WTC11 (cell line): ENCODE measurements at places on chromosomes 11 and 22. TPM values are rescaled to one million over a fixed set of nuclear protein-coding genes. Genes with fewer than 3 reads are reported as not detected.
A peak's percentile ranks its signal among the peaks of the same experiment; 100 is the strongest.

GRCh38 chr11:61967924-61968757 lies 707 bp upstream of the FTH1 start:
- DNase-seq: peak; percentile 32
- H3K4me1 ChIP-seq: peaks cover 49% of the 10 kb centered on the region
- peak overlapping the region; percentile 94 for H3K4me3 ChIP-seq
- peak overlapping the region; percentile 55 for H3K27ac ChIP-seq
- H3K36me3 ChIP-seq: peaks cover 32% of the 10 kb centered on the region
- H3K27me3 ChIP-seq: no peaks in the 10 kb centered on the region; the same call in 1 of the 2 replicates

The NRIP3 gene
- total RNA-seq: 3.9 to 4.5 TPM (median 4.4 TPM) in 3 replicates

GRCh38 chr22:38327396-38327795 lies 10.2 kb upstream of the CSNK1E start:
- DNase-seq: no peak
- no peaks in the 10 kb centered on the region for H3K27me3 ChIP-seq
- peak overlapping the region; percentile 98 for H3K27ac ChIP-seq
- peak overlapping the region; percentile 19; the same call in 1 of the 2 replicates for H3K4me3 ChIP-seq

DNA sequence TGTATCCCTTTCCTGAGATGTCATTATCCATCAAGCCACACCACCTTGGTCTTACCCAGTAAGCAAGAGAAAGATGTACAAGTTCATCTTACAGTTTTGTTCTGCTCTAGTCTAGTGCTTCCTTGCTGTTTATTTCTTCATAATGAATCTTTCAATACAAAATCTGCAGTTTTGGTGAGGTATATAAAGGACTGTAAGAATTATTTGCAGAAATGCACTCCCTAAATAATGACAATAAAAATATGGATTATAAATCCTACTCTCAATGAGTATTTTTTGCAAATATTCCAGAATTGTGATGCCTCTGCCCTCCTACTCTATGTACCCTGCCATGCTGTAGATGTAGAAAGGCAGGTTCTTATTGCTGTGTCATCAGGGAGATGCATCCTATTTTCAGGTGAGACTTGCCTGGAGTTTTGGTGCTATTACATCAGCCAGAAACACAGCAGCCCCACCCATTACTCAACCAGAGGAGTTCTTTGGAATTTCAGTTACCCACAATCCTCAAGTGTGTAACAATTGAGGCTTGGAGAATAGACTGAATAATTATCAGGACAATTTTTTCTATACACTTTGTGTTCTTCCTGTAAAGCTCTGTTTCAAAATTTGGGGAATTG lies at the start of gene OR10S1:
TSS of gene OR10S1 (minus strand) at position 51 of the 617 bp plus-strand sequence. CDS start 117 bp downstream, outside the sequence.
- no peak within 1 kb of the TSS for H3K4me3 ChIP-seq
- no peak within 1 kb of the TSS for H3K27ac ChIP-seq
- peaks cover 2% of the 10 kb centered on the region; the same call in 1 of the 2 replicates for H3K27me3 ChIP-seq
- no peak for DNase-seq

The CNIH2 gene
- total RNA-seq: 12.2 to 12.9 TPM (median 12.2 TPM) in 3 replicates

The PLEKHA7 gene
- 13.0 to 16.2 TPM (median 15.3 TPM) in 3 replicates for total RNA-seq

- H3K27ac ChIP-seq: no peak overlapping the region
- no peaks in the 10 kb centered on the region for H3K36me3 ChIP-seq
- peaks cover 23% of the 10 kb centered on the region for H3K27me3 ChIP-seq
Measured at GRCh38 chr22:50027639-50028537, 15.3 kb upstream of the IL17REL start.

GRCh38 chr22:22516992-22517391 lies 3.1 kb downstream of the ZNF280A start:
- H3K4me1 ChIP-seq: peaks cover 14% of the 10 kb centered on the region
- no peak overlapping the region for H3K4me3 ChIP-seq
- H3K27me3 ChIP-seq: peaks cover 93% of the 10 kb centered on the region
- DNase-seq: no peak
- no peaks in the 10 kb centered on the region for H3K36me3 ChIP-seq
- H3K27ac ChIP-seq: no peak overlapping the region

DNA sequence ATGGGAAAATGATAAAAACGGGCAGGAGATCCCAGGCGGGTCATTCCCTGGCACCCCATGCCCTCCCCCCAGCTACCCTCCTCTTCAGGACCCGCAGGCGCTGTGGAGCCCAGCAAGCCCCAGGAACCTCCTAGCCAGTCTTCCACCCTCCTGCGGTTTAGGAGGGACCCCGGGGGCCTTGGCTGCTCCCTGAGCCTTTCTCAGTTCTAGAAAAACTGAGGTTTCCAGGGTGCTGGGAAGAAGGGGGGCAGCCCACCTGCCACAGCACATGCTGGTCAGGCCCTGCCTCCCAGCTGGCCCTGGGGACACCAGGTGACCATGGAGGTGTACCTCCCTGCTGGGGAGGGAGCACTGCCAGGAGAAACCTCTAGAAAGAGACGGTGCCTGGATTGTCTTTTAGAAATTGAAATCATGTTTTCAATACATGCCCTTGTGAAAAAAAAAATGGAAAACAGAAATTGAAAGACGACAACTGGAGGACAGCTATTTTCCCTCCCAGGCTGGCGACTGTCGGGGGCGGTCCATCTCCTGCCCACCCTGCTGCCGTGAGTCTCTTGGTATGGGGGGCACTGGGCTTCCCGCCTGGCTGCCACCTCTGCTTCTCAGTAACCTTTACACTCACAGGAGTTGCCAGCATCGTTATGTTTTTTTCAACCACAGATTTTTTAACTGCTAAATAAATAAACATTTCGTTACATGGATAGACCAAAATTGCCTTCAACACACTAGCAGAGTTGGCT lies 398.5 kb downstream of the TBC1D22A start:
- DNase-seq: peak; percentile 0
- H3K27me3 ChIP-seq: no peaks in the 10 kb centered on the region
- no peak overlapping the region for H3K4me3 ChIP-seq
- no peaks in the 10 kb centered on the region for H3K4me1 ChIP-seq

GRCh38 chr22:33579448-33580093 lies 340.7 kb downstream of the LARGE1 start:
- DNase-seq: peak; percentile 85
- H3K4me1 ChIP-seq: peaks cover 12% of the 10 kb centered on the region
- H3K4me3 ChIP-seq: no peak overlapping the region
- H3K27me3 ChIP-seq: no peaks in the 10 kb centered on the region

The RAB3IL1 gene
- 7.2 to 11.1 TPM (median 8.9 TPM) in 3 replicates for total RNA-seq

GRCh38 chr22:17977371-17977770 lies 47.0 kb downstream of the MICAL3 start:
- H3K4me3 ChIP-seq: no peak overlapping the region
- DNase-seq: no peak
- peaks cover 39% of the 10 kb centered on the region for H3K4me1 ChIP-seq
- H3K27ac ChIP-seq: no peak overlapping the region
- no peaks in the 10 kb centered on the region for H3K27me3 ChIP-seq

The RBM7 gene
- 36.3 to 42.1 TPM (median 38.1 TPM) in 3 replicates for total RNA-seq

- no peak overlapping the region for H3K27ac ChIP-seq
- peaks cover 22% of the 10 kb centered on the region for H3K4me1 ChIP-seq
- peaks cover 10% of the 10 kb centered on the region for H3K36me3 ChIP-seq
- DNase-seq: no peak
Measured at GRCh38 chr22:19719488-19720021, 3.8 kb upstream of the GP1BB start.

The TCN2 gene
- 34.7 to 39.0 TPM (median 36.7 TPM) in 3 replicates for total RNA-seq

DNA sequence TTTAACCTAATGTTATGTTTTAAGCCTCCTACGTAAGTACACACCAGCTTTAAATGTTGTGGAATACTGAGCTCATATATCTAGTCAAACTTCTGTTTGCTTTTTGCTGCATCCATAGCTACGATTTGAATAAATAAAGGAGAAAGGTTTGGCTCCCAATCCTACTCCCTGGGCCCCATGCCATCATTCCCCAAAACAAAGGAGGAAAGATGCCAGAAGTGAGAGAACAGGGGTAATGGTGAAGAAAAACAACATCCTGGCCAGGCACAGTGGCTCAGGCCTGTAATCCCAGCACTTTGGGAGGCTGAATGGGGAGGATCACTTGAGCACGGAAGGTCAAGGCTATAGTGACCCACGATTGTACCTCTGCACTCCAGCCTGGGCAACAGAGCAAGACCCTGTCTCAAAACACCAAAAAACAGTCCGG lies 26.5 kb downstream of the SCGB1A1 start:
- H3K27me3 ChIP-seq: no peaks in the 10 kb centered on the region
- peaks cover 11% of the 10 kb centered on the region for H3K4me1 ChIP-seq
- no peak overlapping the region for H3K27ac ChIP-seq
- no peak overlapping the region for H3K4me3 ChIP-seq

The KCNC1 gene
- 0.09 to 0.21 TPM (median 0.20 TPM) in 3 replicates for total RNA-seq

The RASSF10 gene
- total RNA-seq: 2.6 to 3.2 TPM (median 2.9 TPM) in 3 replicates

The MRPL21 gene
- total RNA-seq: 80.1 to 83.6 TPM (median 82.3 TPM) in 3 replicates

The KCNJ1 gene
- total RNA-seq: 0.07 to 0.24 TPM (median 0.16 TPM) in 3 replicates

The VWCE gene
- total RNA-seq: 13.8 to 21.9 TPM (median 17.4 TPM) in 3 replicates

- peak overlapping the region; percentile 55 for H3K4me3 ChIP-seq
- peaks cover 16% of the 10 kb centered on the region for H3K4me1 ChIP-seq
- DNase-seq: peak; percentile 68
- no peak overlapping the region for H3K27ac ChIP-seq
- no peaks in the 10 kb centered on the region; the same call in 1 of the 2 replicates for H3K36me3 ChIP-seq
Measured at GRCh38 chr22:50190182-50190940, 4.6 kb downstream of the TRABD start.

DNA sequence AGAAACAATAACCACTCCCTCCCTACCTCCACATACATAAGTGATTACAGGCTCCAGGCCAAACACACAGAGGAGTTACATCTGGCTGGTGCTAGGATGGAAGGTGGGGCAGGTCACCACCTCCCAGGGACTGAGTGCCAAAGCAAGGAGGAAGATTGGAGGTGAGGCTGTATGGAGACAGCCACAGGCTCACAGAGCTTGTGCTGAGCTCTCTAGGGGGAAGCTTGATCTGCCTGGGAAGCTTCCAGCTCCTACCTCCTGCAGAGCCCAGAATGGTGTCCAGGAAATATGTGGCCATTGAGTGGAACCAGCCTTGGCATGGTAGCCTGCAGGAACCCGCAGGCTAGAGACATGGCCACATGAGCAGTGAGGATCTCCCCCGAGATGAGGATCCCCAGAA lies 3.6 kb upstream of the MED15 start:
- DNase-seq: no peak
- no peak overlapping the region for H3K4me3 ChIP-seq

DNA sequence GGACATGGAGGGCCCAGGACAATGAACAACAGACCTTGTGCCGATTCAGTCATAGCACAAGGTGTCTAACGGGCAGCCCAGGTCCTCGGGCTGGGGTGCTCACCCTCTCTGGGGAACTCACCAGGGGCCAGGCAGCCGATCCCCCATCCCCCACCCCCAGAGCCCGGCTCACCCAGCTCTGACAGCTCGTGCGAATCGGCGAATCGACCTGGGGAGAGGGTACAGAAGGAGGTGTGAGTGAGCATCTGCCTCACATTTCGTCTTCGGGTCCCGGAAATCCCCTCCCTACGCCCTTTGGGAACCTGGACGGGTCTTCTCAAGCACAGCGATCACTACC lies 423 bp downstream of the PEX16 start:
- H3K27ac ChIP-seq: no peak overlapping the region
- no peak for DNase-seq
- peaks cover 32% of the 10 kb centered on the region for H3K4me1 ChIP-seq
- peaks cover 2% of the 10 kb centered on the region; the same call in 1 of the 2 replicates for H3K27me3 ChIP-seq
- H3K36me3 ChIP-seq: peaks cover 3% of the 10 kb centered on the region; the same call in 1 of the 2 replicates
- H3K4me3 ChIP-seq: peak overlapping the region; percentile 93

The EXPH5 gene
- total RNA-seq: 8.1 to 11.2 TPM (median 9.2 TPM) in 3 replicates

The SYT7 gene
- 12.5 to 18.9 TPM (median 18.2 TPM) in 3 replicates for total RNA-seq

The OTOG gene
- 1.4 to 3.5 TPM (median 2.1 TPM) in 3 replicates for total RNA-seq

DNA sequence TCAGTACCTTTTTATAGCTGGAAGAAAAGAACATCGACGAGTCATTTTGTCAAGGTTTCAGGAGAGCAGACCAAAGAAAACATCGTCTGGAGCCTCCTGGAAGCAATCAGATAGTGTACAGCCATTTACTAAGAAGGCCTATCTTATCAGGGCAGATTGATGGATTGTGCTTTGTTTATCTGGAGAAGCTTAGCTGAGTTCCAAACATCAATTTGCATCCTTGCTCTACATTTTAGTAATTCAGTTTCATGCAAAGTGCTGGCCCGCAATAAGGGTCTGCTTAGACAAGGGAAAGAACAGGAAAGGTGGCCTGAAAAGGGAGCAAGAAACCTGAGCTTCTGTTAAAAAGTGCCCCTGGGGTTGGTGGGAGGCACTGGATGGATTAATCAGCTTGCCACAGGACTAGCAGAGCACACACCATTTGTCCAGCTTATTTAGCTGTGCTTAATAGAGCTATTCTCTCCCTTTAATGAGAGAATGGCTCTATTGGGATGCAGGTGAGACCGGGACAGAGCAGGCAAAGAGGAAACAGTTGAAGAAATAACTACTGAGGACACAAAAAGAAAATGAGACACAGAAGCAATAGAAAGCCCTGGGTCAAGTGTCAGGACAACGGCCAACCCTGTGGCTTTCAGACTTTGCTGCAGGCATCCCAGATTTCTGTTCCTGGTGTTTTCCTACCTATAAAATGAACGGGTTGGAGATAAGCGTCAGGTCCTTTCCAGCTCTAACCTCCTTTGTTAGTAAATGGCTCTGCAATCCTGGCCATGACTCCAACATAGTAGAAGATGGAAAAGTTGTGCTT lies 122.1 kb upstream of the TTC12 start:
- peaks cover 13% of the 10 kb centered on the region for H3K4me1 ChIP-seq
- no peak for DNase-seq

GRCh38 chr11:61120706-61121191 lies 18.5 kb downstream of the CD5 start:
- no peak overlapping the region for H3K27ac ChIP-seq
- H3K4me1 ChIP-seq: no peaks in the 10 kb centered on the region
- H3K4me3 ChIP-seq: no peak overlapping the region

The RBFOX2 gene
- total RNA-seq: 102 to 107 TPM (median 103 TPM) in 3 replicates

DNA sequence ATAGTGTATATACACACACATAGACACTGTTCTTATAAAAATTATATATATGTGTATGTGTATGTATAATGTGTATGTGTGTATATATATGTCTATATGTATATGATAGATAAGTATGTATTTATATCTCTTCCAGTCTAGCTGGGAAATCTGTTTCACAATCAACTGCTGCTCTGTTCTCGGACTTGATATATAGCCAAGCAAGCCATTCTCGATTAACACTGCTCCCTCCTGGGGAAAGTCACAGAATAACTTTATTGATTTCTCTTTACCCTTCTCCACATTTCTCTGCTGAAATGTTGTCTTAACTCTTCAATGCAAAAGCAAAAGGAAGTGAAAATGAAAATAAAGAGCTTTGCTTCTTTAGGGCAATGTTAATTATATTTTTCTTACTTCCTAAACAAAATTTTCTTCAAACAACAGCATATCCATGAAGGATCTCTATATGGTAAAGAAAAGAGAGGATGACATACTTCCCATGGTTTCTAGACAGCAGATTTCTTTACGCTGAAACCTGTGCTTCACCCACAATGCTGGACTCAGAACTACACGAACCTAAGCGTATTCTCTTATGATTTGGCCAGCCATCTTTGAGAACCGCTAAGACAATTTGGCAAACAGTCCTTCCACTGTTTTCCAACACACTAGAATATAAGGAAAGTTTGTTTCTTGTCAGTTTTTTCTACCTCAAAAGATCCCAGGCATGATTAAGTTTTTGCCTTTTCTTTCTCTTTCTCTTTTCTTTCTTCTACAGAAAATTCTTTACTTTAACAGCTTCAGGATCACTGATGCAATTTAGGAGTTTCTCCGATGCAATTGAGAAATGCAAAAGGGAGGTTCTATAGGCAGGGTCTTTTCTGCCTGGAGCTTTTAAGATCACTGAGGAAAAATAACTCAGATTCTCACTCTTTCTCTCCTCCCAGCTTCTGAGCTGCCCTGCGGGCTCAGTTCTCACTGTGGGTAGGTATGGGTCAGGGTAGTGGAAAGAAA lies 1.9 kb downstream of the BLID start:
- H3K4me1 ChIP-seq: peaks cover 19% of the 10 kb centered on the region
- no peak overlapping the region for H3K27ac ChIP-seq
- no peaks in the 10 kb centered on the region for H3K36me3 ChIP-seq
- H3K4me3 ChIP-seq: no peak overlapping the region
- H3K27me3 ChIP-seq: no peaks in the 10 kb centered on the region
